ENCODE measurements at places on chromosomes 4 and X. TPM values are rescaled to one million over a fixed set of nuclear protein-coding genes. Genes with fewer than 3 reads are reported as not detected.

NIPAL1 gene
- total RNA-seq: 1.1 TPM

COX7B2 gene
- total RNA-seq: not detected

KDM5C gene
- 84.6 TPM for total RNA-seq

CLTRN gene
- total RNA-seq: under 0.01 TPM

RAB40A gene
- total RNA-seq: under 0.01 TPM

RTL3 gene
- total RNA-seq: 1.1 TPM

ACOT9 gene
- 47.3 TPM for total RNA-seq

ZXDA gene
- total RNA-seq: 3.4 TPM

IL3RA gene
- not detected for total RNA-seq

RENBP gene
- total RNA-seq: not detected

L1CAM gene
- total RNA-seq: 0.36 TPM

SPACA5 gene
- not detected for total RNA-seq

MAGEC3 gene
- not detected for total RNA-seq

CSAG3 gene
- not detected for total RNA-seq

TAF7L gene
- 0.28 TPM for total RNA-seq

GPR34 gene
- total RNA-seq: not detected

LRRC66 gene
- total RNA-seq: 0.18 TPM

GPR82 gene
- not detected for total RNA-seq

TLR6 gene
- 3.9 TPM for total RNA-seq

MND1 gene
- total RNA-seq: 3.3 TPM

SPATA4 gene
- total RNA-seq: 0.28 TPM

GYPE gene
- total RNA-seq: 0.54 TPM

TENM3 gene
- total RNA-seq: 173 TPM

CXorf51A gene
- not detected for total RNA-seq

POU3F4 gene
- total RNA-seq: not detected

Measured in IMR-90 (cell line).